ENCODE measurements at places on chromosomes 5 and 9. TPM values are rescaled to one million over a fixed set of nuclear protein-coding genes. Genes with fewer than 3 reads are reported as not detected.

Gene GALNT12
- 7.0 TPM for total RNA-seq

Gene CTXN3
- total RNA-seq = not detected

Gene PCDHGA11
- total RNA-seq = 3.3 TPM

Gene CDC20B
- not detected for total RNA-seq

Gene ADAMTS12
- 1.6 TPM for total RNA-seq
